A673 (cell line): ENCODE measurements at places on chromosomes 7 and 10. TPM values are rescaled to one million over a fixed set of nuclear protein-coding genes. Genes with fewer than 3 reads are reported as not detected.

BICC1 gene
- 1.6 and 2.2 TPM in 2 replicates for total RNA-seq

DNA sequence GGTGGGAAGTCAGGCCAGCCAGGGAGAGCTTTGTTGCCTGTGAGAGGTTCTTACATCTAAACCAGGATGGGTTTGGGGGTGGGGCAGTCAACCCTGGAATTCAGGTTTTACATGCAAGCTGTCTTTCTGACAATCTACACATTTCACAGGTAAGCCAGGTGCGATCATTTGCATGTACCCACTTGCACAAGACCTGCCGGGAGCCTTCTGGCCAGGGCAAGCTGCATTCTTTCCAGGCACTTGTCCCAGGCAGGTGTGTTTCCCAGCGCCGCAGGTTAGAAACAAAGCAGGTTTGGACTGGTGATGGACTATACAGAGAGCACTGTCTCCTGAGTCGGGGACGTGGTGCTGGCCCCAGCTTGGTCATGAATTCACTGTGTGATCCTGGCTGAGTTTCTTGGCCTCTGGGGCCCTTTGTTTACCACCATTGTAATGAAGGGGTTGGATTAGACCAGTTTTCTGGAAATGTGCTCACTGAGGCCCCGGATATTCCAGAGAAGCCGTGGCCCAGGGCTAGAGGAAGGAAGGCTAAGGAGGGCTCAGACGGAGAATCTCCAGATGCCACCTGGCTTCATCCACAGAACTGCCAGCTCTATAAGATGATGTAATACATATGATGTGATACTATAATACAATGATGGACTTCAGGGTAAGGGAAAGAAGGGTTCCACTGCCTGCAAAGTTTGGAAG lies 205.2 kb upstream of the SVIL start:
- H3K4me3 ChIP-seq: no peak overlapping the region
- no peak overlapping the region for H3K27ac ChIP-seq
- no peak for DNase-seq
- H3K36me3 ChIP-seq: no peaks in the 10 kb centered on the region
- no peaks in the 10 kb centered on the region for H3K27me3 ChIP-seq
- no peaks in the 10 kb centered on the region for H3K4me1 ChIP-seq

- no peaks in the 10 kb centered on the region for H3K36me3 ChIP-seq
- no peak for DNase-seq
- H3K27ac ChIP-seq: no peak overlapping the region
- H3K4me3 ChIP-seq: no peak overlapping the region
- no peaks in the 10 kb centered on the region for H3K4me1 ChIP-seq
These were observed 2.5 kb downstream of the ACTR3B start for GRCh38 chr7:152762056-152762455.

- H3K36me3 ChIP-seq: no peaks in the 10 kb centered on the region
- H3K27ac ChIP-seq: no peak overlapping the region
- peak; percentile 65 for DNase-seq
- H3K4me3 ChIP-seq: no peak overlapping the region
- H3K4me1 ChIP-seq: peaks cover 37% of the 10 kb centered on the region
These were observed 83.0 kb downstream of the PARD3 start for GRCh38 chr10:34731885-34732701.

DNA sequence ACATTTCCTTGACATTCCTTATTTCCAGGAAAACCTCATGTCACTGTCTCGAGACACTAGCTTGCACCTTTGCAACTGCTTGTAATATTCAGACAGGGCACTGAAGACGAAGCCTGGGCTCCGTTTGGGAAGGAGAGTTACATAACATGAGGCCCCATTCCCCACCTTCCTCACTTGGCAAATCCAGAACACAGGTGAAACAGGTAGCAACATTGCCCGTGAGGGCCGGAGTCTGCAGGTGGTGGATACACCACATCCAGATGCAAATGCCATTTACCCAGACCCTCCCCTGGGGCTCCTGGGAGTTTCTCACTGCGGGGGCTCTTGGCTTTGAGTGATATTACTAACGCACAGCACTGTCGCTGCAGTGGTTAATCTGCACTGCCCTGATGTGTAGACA lies 491.0 kb downstream of the PTPRN2 start:
- no peak for DNase-seq
- H3K4me1 ChIP-seq: no peaks in the 10 kb centered on the region
- H3K27me3 ChIP-seq: no peaks in the 10 kb centered on the region
- H3K27ac ChIP-seq: no peak overlapping the region
- H3K36me3 ChIP-seq: no peaks in the 10 kb centered on the region

CAMK2B gene
- 0.13 and 0.42 TPM in 2 replicates for total RNA-seq
